ENCODE measurements at places on chromosomes 13 and 19.

- H3K27me3 ChIP-seq, result no peaks in the 10 kb centered on the region
- peaks cover 6% of the 10 kb centered on the region for H3K4me1 ChIP-seq
- H3K4me3 ChIP-seq, result no peak overlapping the region
- H3K27ac ChIP-seq, result no peak overlapping the region
- H3K36me3 ChIP-seq, result peaks cover 13% of the 10 kb centered on the region
Measured at GRCh38 chr13:42129033-42129432, 80.6 kb downstream of the DGKH start.

DNA sequence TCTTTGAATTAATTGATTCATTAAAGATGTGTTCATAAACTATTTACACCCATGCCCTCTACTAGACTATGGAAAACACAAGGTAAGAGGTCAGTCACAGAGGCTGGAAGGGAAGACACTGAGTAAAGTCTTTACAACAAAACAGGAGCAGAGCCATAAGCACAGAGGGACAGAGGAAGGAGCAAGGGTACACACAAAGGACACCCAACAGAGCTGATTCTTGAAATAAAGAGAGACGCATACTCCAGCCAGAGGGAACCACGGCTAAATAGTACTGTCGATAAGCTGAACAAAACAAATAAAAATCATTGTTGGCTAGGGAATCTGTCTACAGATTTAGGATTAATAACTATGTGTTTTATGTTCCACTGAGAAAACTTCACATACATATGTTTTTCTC, 289.2 kb downstream of the EFNB2 start:
- no peak overlapping the region for H3K4me3 ChIP-seq
- no peaks in the 10 kb centered on the region for H3K36me3 ChIP-seq
- no peaks in the 10 kb centered on the region for H3K4me1 ChIP-seq
- H3K27me3 ChIP-seq, result no peaks in the 10 kb centered on the region
- no peak for DNase-seq

DNA sequence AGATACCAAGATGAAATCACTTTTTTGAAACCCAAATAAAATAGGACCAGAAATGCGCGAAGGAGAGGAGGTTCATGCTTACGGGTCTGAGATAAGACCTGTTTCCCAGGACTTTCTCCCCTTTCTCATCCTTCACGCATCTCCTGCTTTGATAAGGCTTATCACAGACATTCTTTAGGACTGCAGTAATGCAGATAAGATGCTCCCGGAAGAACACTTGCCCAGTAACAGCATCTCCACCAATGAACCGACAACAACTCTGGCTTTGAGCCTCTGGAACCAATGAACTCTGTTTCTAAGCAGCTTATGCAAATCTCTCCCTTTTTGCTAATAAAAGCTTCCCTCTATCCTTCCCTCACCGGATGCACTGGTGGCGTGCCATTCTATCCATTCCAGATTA, 783.4 kb upstream of the ARGLU1 start:
- H3K36me3 ChIP-seq, result no peaks in the 10 kb centered on the region
- DNase-seq, result no peak
- no peak overlapping the region for H3K4me3 ChIP-seq
- H3K27ac ChIP-seq, result no peak overlapping the region
- H3K4me1 ChIP-seq, result peaks cover 18% of the 10 kb centered on the region

DNA sequence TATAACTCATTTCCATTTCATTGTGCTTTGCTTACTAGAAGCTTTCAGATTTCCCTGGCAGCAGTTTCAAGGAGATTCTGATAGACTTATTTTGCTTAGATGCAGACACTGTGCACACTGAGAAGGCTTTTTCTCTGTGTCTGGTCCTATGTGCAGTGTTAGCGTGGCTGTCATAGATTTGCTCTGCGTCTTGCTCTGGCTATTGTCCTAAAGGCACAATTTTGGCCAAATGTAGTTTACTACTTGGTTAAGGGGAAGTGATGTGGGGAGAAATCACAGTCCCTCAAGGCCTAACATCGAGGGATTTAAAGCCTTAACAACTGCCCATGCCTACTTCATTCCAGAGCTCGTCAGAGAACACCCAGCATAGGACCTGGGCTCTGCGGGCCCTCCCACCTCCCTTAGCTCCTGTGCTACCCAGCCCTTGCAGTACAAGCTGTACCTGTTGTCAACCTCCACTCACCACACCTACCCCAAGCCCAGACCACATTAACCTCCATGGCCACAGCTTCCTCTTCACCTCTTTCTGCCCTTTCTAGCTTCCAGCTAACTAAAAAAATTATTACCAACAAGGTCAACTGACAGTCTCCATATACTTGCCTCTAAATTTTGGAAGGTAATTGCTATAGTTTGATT, 38.9 kb upstream of the KATNAL1 start:
- H3K36me3 ChIP-seq, result no peaks in the 10 kb centered on the region
- no peak for DNase-seq
- H3K4me3 ChIP-seq, result no peak overlapping the region
- H3K4me1 ChIP-seq, result peaks cover 21% of the 10 kb centered on the region
- H3K27me3 ChIP-seq, result no peaks in the 10 kb centered on the region

DNA sequence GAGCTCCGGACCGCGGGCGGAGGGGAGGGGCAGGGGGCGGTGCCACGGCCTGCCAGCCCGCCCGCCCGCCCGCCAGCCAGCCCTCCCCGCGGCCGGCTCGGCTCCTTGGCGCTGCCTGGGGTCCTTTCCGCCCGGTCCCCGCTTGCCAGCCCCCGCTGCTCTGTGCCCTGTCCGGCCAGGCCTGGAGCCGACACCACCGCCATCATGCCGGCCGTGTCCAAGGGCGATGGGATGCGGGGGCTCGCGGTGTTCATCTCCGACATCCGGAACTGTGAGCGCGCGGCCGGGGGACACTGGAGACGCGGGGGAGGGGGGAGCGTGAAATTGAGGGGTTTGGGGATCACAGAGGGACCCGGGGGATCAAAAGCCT, at the start of gene AP2A1:
TSS of gene AP2A1 (plus strand) at position 72 of the 370 bp plus-strand sequence. CDS start at position 205, 133 bp downstream.
- H3K4me1 ChIP-seq, result peaks cover 20% of the 10 kb centered on the region
- DNase-seq, result no peak
- peak within 1 kb of the TSS; percentile 96 for H3K27ac ChIP-seq
- no peaks in the 10 kb centered on the region for H3K27me3 ChIP-seq
- peak within 1 kb of the TSS; percentile 98 for H3K4me3 ChIP-seq

DNA sequence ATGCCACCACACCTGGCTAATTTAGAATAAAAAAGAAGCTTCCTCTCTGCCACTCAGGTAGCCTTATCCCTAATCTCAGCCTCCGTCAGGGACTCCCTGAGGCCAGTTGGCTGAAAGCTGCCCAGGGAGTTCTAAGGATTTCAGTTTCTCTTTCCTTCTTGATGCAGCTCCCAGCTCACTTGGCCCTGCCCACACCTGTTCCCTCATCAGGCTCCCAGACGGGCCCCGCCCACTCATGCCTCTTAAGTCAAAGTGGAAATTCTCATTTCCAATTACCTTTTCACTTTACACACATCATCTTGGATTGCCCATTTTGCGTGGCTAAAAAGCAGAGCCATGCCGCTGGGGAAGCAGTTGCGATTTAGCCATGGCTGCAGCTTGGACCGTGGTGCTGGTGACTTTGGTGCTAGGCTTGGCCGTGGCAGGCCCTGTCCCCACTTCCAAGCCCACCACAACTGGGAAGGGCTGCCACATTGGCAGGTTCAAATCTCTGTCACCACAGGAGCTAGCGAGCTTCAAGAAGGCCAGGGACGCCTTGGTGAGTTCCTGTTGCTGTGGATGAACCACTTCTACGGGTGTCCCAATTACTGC, at the start of gene IFNL1:
TSS of gene IFNL1 (plus strand) at position 353 of the 591 bp plus-strand sequence. CDS start at position 368, 15 bp downstream.
- H3K36me3 ChIP-seq, result no peaks in the 10 kb centered on the region
- no peaks in the 10 kb centered on the region for H3K4me1 ChIP-seq
- H3K4me3 ChIP-seq, result no peak within 1 kb of the TSS
- no peak within 1 kb of the TSS for H3K27ac ChIP-seq

DNA sequence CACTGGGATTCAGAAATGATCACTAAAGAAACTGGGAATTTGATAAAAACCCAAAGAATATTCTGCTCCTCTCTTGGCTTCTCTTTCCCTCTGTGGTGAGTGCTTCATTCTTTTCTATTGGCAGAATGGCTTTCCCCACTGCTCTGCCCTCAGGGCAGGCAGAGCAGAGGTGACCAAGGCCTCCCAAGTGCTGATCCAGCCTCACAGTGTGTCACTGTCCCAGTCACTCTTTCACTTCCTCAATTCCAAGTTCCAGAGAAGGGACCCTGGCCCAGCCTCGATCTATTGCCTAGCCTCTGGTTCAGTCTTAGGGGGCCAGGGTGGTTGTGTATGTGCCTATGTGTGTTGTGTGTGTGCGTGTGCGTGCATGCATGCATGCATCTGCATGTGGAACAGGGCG, 180.6 kb upstream of the TMTC4 start:
- no peaks in the 10 kb centered on the region for H3K36me3 ChIP-seq
- no peak for DNase-seq
- peaks cover 4% of the 10 kb centered on the region for H3K27me3 ChIP-seq
- H3K4me1 ChIP-seq, result no peaks in the 10 kb centered on the region
- no peak overlapping the region for H3K27ac ChIP-seq
